ENCODE measurements at places on chromosomes 11 and 22.

DNA sequence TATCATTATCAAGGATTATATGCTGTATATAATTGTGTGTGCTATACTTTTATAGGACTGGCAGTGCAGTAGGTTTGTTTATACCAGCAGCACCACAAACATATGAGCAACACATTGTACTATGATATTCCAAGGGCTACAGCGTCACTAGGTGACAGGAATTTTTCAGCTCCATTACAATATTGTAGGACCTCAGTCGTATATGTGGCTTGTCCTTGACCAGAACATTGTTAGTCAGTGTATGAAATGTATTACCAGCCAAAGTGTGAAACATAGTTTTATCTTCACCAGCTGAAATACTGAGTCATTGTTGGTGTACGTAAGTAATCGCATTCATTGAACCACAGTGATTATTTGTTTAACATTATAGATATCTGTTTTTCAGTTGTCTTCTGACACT lies 20.4 kb downstream of the JHY start:
- DNase-seq = no peak

DNA sequence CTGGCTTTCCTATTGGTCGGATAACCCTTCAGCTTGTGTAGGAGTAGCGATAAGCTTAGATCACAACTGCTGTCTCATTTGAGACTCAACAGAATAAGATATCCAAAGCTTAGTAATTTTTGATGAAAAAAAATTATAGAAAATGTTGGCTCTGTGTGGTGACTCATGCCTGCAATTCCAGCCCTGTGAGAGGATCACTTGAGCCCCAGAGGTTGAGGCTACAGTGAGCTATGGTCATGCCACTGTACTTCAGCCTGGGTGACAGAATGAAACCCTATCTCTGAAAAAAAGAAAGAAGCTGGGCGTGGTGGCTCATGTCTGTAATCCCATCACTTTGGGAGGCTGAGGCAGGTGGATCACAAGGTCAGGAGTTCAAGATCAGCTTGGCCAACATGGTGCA lies 55.6 kb upstream of the RRM1 start:
- DNase-seq = no peak

- no peak for DNase-seq
Measured at GRCh38 chr11:36372101-36372771, 76.1 kb downstream of the PRR5L start.

DNA sequence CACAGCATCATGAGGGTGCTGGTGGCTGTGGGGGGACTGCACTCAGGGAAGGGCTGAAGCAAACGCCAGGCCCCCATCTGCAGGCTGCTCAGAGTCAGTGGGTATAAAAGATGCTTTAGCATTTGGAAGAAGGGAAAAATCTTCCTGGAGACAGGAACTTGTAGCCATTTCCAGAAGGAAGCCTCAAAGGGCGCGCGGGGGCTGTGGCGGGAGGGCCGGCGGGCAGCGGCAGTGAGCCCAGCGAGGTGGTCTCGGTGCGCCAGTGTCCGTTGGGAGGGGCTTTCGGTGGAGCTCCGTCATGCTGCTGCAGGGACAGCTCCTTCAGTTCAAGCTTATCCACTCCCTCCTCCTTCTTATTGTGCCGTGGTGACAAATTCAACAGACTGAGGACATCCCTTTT lies 63.0 kb upstream of the PITPNB start:
- DNase-seq = no peak

GRCh38 chr22:47551431-47551775 lies 789.0 kb downstream of the TBC1D22A start:
- DNase-seq = no peak

DNA sequence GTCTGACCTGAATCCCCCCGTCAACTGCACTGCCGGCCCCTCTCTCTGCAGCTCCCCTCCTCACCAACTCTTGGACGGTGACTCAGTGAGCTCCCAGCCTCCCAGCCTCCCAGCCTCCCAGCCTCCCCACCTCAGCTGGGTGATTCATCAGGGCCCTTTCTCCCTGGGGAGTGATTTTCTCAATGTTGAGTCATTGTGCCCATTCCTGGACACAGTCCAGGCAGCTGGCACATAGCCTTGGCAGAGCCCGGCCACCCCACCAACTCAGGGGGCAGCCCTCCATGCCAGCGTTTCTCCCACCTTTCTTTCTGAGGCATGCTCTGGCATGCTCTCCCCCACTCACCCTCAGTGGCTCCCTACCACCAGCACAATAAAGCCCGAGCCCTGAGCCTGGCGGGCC lies 30.7 kb downstream of the PDE2A start:
- no peak for DNase-seq

DNA sequence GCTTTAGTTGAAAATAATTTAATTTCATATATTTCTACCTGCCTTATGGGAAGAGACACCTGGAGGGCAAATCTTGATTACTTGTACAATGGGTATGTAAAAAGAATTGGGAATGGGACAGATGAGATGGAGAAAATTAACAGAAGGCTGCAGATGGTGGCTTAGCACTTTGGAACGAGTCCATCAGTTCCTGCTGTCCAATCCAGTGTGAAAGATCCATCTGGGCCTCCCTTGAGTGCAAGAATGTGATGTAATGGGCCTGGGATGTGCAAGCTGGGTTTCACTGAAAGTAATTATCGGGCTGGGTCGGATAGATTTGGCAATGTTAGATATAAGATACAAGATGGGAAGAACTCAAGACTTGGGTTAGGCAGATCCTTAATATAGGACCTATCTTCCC lies 42.0 kb downstream of the CECR2 start:
- no peak for DNase-seq
